ENCODE measurements at places on chromosomes 13 and 19.

DNA sequence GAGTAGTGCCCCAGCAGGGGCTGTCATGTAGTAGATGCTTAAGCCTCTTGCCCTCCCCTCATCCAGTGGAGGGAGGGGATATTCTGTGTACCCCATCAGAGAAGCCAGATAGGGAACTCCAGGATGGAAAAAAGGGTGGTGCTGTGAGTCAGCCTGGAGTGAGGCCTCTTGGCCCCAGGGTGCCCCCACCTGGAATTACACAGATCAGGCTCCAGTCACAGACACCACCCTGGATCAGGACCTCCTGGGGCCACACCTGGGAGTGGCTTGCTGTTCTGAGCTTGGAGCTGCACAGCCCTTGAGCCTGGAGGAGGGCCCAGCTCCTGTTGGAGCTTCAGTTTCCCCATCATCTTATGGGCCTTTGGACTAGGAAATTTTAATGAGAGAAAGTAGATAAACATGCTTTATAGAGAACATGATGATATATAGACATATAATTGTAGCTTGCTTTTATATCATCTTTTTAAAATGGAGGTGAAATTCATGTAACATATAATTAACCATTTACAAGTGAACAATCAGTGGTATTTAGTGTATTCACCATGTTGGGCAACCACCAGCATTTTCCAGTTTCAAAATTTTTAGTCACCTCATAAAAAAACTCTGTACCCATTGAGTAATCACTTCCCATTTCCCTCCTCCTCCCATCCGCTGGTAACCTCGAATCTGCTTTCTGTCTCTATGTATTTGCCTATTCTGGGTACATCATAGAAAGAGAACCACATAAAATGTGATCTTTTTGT lies 24.6 kb downstream of the CYP4F22 start:
- DNase-seq = no peak

- no peak for DNase-seq
These were observed 1228.9 kb upstream of the MIR17HG start for GRCh38 chr13:90118467-90119071.

DNA sequence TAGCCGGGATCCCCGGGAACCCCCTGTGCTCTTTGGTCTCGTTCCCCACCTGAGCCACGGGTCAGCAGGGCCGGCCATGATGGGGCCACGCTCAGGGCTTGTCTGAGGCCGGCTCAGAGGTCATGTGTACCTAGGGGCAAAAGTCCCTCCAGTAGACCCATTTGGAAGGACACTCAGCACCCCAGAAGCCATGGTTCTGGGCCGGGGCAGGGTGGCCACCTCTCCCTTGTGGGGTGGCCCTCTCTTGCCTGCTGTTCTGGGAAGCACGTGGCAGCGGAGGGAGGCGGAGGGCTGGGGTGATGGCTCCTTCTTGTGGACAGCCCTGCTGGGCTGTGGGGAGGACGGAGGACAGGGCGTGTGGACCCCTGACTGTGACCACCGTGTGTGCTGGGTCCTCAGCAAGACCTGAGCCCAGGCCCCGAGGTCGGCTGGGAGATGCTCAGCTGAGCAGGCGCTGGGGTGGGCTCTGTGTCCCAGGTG lies 6.4 kb upstream of the PEAK3 start:
- no peak for DNase-seq

GRCh38 chr13:106479929-106480328 lies 55.5 kb downstream of the EFNB2 start:
- DNase-seq = no peak

DNA sequence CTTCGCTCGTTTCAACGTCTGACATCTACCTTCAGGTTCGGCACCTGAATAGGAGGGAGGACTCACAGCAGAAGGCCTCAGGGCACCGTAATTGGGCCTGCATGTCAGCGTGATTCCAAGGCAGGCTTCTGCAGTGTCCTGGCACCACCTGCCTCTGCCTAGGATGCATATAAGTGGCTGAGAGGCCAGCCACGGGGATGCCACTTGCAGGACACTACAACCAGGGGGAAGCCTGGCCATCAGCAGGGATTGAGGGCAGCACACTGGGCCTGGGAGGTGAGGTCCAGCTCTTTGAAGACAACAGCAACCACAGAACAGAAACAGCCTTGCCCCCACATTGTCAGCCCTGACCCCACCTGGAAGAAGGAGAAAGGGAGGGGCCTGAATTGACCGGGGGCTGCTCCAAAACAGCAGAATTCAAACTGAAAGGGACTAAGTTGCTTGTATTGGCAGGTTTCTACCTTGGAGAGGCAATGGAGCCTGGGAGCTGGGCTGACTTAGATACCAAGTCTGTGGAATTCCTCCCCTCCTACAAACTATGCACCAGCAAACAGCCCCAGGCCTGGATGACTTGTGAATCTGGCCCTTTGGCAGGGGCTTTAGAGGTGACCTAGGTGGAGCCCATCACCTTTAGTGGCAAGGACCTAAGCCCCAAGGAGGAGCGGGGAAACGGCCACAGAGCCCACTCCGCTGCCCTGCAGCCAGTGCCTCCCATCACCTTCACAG lies 34.1 kb upstream of the POMP start:
- no peak for DNase-seq

DNA sequence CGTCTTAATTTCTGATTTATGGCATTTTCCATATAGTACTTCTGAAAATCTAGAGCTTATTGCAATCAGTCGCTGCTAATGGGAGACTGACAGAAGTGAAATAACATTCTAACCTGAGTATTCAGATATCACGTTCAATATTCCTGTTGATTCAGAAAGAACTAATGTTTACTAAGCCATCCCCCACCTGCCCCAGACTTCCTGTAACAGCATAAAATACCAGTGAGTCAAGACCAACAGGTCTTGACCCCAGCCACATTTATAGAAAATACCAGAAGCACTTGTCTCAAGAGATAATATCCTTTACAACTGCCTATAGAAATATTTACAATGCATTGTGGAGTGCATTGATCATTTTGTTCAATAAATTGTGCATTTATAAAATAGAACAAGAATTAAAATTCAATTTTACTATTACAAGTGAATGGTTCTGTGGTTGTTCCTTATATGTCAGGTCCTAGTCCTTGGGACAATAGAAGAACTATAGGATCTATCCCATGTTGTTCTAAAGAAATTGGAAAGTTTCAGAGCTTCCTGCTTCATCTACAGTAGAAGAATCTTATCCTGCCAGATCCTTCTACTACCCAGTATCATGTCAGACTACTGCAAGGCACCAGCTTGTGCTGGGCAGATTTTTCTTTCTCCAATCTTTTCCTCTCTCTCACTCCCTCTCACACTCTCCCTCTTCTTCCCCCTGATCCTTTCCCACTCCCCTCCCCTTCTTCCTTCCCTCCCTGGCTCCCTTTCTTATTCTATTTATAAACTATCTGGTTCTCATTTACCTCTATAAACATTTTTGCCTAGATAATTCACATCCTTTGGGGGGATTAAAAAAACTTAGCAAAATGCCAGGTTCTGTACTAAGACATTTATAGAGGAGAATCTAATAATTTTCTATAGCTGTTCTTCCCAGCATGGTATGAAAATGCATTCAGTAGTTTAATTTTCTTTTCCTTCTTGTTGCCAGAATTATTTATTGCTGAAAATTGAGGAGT lies 629.9 kb downstream of the DIAPH3 start:
- DNase-seq = no peak

- no peak for DNase-seq
These were observed 574 bp downstream of the ZNF227 start for GRCh38 chr19:44212866-44213346.

DNA sequence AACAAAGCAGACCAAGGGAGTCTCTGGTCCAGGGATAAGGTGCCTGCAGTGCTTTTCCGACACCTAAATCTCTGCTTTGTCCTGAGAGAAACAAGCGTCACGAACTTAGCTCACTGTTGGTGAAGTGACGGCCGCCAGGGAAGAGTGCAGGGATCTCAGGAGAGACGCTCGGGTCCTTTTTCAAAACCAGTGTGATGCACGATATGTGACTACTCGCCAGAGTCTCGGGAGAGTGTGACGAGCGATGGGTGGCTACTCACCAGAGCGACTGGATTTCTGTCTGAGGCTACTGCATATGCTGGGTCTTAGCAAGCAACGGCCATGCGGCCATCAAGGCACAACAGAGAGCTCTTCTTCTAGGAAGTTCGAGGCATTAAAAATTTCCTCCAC lies 16.5 kb upstream of the CFAP97D2 start:
- DNase-seq = no peak

- no peak for DNase-seq
These were observed 10.3 kb downstream of the IL17D start for GRCh38 chr13:20713751-20714150.

DNA sequence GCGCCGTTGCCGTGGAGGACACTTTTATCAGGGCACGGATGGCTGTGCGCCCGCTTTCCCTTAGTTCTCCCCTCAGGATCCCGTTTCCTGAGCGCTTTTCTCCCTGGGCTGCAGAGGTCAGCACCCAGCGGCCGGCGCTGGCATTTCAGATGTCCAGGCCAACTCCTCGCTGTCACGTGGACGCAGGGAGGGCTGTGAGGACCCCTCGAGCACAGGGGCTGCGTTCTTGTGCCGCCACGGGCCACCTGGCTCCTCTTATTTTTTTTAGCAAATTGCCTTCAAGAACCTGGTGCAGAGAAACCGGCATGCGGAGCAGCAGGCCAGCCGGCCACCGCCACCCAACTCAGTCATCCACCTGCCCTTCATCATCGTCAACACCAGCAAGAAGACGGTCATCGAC lies 22.3 kb downstream of the ATP4B start:
- DNase-seq = no peak

DNA sequence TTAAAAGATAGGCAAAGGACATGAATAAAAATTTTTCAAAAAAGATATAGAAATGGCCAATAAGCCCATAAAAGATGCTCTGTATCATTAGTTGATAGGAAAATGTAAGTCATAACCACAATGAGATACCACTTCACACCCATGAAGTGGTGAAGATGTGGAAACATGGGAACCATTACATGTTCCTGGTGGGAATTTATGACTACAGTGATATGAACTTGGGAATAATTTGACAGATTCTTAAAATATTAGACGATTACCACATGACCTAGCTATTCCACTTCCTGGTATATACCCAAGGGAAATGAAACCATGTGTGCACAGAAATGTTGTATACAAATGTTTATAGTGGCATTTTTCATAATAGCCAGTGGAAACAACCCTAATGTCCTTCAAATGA lies 232.2 kb downstream of the GGACT start:
- no peak for DNase-seq

DNA sequence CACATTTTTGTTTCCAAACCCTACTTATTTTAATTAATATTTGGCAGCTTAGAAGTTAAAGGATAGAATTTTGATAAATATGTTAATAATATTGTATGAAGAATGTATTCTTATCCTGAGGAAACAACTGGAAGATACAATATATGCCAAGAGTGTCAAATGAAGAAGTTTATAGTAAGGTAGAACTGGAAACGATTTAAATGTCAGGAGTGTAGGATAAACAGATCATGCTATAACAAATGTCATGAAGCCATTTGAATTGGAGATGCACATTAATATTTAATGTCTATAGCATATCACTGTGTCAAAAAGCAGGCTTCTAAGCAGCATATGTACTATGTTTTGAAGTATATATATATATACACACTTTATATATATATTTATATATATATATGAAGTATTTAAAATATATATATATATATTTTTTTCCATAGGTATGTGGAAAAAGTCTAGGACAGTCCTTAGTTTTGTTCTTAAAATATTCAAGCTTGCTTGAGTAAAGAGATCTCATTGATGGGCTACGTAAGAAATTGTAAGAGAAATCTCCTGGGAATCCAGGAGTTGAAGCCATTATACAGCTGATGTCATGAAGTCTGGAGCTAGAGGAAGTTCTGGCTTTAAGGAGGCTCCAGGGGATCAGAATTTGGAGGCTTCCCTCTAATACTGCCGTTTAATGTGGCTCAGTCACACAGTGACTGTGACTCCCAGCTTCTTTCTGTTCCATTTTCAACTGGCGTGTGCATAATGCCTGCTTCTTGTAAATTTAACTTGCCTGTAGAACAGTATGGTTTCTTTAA lies 79.9 kb upstream of the MYCBP2 start:
- DNase-seq = no peak

DNA sequence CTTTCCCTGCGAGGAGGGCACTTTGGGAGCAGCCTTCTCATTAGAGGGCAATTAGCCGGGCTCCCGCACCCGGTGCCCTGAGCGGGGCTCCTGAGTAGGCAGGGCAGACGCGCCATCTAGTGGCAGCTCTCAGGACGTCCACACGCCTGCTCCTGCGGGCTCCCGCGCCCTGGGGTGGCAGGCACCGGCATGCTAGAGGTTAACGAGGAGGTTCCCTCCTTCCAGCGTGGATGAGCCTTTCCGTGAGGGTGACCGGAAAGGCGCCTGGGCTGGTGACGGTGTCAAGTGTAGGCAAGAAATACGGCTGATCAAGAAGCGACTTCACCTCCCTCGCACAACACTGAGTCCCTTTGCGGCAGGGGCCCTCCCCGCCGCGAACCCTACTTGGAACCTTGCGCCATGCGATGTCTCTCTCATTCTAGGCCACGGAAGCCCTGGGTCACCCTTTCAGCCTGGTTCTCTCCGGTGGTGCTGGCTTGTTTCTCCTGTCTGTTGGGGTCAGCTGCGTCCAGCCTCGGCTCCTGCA lies 67.7 kb downstream of the ALOX5AP start:
- DNase-seq = peak; percentile 44

- no peak for DNase-seq
These were observed 70.4 kb downstream of the LATS2 start for GRCh38 chr13:20990910-20991525.

DNA sequence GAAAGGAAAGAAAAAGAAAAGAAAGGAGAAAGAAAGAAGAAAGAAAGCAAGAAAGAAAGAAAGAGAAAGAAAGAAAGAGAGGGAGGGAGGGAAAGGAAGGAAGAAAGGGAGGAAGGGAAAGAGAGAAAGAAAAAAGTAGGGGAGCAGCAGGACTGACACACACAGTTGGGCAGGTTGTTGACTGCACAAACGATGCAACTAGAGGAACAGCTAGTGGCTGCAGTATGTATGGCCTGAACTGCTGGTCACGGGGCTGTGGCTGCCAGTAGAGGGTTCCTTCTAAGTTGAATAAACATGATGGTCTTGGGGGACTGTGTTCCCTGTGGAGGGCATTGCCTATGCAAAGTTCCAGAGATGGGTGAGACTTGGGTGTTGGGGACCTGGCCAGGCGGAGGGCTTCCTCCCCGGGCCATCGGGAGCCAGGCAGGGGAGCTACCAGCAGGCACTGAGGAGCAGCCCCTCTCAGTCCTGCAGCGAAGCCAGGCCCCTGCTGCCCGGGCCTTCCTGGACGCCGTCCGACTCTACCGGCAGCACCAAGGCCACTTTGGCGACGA lies 16.7 kb upstream of the COLGALT1 start:
- DNase-seq = no peak

- DNase-seq = no peak
These were observed 9.5 kb downstream of the XAB2 start for GRCh38 chr19:7619671-7620441.

- DNase-seq = no peak
These were observed 327.6 kb upstream of the PCDH9 start for GRCh38 chr13:67557642-67558241.

DNA sequence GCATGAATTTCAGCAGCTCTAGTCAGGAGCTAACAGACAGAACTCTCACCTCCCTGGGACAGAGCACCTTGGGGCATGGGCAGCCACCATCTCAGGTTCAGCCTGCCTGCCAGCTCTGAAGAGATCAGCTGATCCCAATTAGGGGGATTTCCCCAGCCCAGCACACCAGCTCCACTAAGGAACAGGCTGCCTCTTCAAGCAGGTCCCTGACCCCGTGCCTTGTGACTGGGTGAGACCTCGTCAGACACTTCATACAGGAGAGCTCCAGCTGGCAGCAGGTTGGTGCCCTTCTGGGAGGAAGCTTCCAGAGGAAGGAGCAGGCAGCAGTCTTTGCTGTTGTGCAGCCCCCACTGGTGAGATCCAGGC lies 84.5 kb upstream of the UFM1 start:
- no peak for DNase-seq

Data from NCI-H187 (cell line).